Endothelial cell of umbilical vein (primary cell): ENCODE measurements at places on chromosomes 12 and 14. TPM values are rescaled to one million over a fixed set of nuclear protein-coding genes. Genes with fewer than 3 reads are reported as not detected.

DNA sequence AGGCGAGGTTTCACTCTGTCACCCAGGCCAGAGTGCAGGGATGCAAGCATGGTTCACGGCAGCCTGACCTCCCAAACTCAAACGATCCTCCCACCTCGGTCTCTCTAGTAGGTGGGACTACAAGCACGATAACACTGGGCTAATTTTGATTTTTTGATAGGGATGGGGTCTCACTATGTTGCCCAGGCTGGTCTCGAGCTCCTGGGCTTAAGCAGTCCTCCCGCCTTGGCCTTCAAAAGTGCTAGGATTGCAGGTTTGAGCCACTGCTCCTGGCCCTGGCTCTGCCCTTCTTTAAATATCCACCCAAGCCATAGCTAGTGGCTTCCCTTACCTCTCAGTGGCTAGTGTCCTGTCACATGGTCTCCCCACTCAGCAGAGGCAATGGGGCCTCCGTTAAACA lies 17.8 kb downstream of the SFSWAP start:
- DNase-seq: no peak
- H3K4me1 ChIP-seq: no peaks in the 10 kb centered on the region
- peaks cover 62% of the 10 kb centered on the region for H3K36me3 ChIP-seq
- H3K27ac ChIP-seq: no peak overlapping the region
- no peaks in the 10 kb centered on the region for H3K27me3 ChIP-seq

- H3K36me3 ChIP-seq: no peaks in the 10 kb centered on the region
- peaks cover 46% of the 10 kb centered on the region for H3K4me1 ChIP-seq
- H3K27ac ChIP-seq: peak overlapping the region; percentile 16
These were observed 37.3 kb downstream of the ACTN1 start for GRCh38 chr14:68941820-68942219.

- H3K4me3 ChIP-seq: no peak overlapping the region
- H3K4me1 ChIP-seq: no peaks in the 10 kb centered on the region
- no peak overlapping the region for H3K27ac ChIP-seq
These were observed 199.4 kb downstream of the ANO4 start for GRCh38 chr12:100993916-100994450.

- peaks cover 21% of the 10 kb centered on the region for H3K4me1 ChIP-seq
- H3K27me3 ChIP-seq: no peaks in the 10 kb centered on the region
- peak; percentile 84 for DNase-seq
- peaks cover 24% of the 10 kb centered on the region for H3K36me3 ChIP-seq
- peak overlapping the region; percentile 76 for H3K27ac ChIP-seq
These were observed 1.3 kb downstream of the AHSA1 start for GRCh38 chr14:77459072-77459723.

DNA sequence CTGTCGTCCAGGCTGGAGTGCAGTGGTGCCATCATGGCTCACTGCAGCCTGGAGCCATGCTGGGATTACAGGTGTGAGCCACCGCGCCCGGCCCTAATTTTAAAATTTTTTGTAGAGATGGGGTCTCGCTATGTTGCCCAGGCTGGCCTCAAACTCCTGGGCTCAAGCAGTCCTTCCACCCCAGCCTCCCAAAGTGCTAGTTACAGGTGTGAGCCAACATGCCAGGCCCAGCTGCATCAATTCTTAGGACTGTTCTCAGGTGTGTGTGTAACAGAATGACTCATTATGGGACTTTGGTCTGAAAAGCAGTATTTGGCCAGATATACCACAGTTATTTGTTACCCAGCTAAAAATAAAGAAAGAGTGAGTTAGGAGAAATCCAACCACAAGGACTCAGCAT lies 17.4 kb downstream of the LETMD1 start:
- peaks cover 24% of the 10 kb centered on the region for H3K36me3 ChIP-seq
- no peaks in the 10 kb centered on the region for H3K27me3 ChIP-seq
- no peak overlapping the region for H3K4me3 ChIP-seq
- DNase-seq: no peak
- H3K4me1 ChIP-seq: no peaks in the 10 kb centered on the region

DNA sequence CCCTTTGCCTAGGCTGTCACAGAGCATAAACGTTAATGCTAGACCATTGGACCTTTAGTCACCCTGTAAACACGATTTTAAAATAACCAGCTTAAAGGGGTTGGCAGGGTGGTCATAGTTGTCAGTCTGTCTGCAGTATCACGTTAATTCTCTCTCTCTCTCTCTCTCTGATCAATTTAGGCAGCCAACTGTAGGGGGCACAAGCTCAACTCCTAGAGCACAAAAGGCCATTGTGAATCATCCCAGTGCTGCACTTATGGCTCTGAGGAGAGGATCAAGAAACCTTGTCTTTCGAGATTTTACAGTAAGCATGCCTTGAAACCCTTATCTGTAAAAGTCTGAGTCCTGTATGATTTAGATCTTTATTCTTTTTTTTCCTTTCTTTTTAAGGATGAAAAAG lies 97.1 kb downstream of the SCAF11 start:
- H3K4me3 ChIP-seq: no peak overlapping the region
- H3K27ac ChIP-seq: no peak overlapping the region
- no peaks in the 10 kb centered on the region for H3K4me1 ChIP-seq
- H3K27me3 ChIP-seq: no peaks in the 10 kb centered on the region
- DNase-seq: no peak

DNA sequence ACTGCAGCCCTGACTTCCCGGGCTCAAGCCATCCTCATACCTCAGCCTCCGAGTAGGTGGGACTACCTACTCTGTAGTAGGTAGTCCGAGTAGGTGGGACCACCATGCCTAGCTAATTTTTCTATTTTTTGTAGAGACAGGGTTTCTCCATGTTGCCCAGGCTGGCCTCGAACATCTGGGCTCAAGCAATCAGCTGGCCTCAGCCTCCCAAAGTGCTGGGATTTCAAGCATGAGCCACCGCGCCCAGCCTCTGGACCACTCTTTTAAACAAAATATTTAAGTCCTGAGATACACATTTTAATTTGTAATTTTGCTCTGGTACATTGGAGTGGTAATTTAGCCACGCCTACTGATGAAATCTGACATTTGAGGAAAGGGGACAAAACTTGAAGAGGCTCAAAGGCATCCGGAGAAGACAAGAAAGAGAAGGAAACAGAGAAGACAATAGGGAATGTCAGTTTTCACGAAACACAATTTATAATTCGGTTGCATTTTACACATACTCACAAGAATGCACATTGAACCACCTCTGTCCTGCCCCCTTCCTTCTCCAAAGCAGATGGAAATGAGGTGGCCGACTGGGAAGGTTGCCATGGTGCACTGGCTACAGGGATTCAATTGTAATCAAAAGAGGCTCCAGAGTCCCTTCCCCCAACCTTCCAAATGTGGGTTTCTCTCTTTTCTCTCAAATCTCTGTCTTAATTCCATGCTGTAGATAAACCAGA lies 9.7 kb upstream of the TUBA1A start:
- peaks cover 33% of the 10 kb centered on the region for H3K4me1 ChIP-seq
- H3K27ac ChIP-seq: peak overlapping the region; percentile 46
- DNase-seq: peak; percentile 88
- H3K4me3 ChIP-seq: peak overlapping the region; percentile 7
- H3K27me3 ChIP-seq: no peaks in the 10 kb centered on the region

GRCh38 chr12:121980191-121980891 lies 41.3 kb upstream of the BCL7A start:
- H3K4me1 ChIP-seq: peaks cover 4% of the 10 kb centered on the region
- H3K4me3 ChIP-seq: no peak overlapping the region

Gene ASIC1
- 0.53 and 0.55 TPM in 2 replicates for total RNA-seq
